GM03348 (cell line): ENCODE measurements at places on chromosomes 2 and 18.

GRCh38 chr2:55743583-55743982 is 49.9 kb upstream of the PNPT1 start:
- DNase-seq, result peak; percentile 74

GRCh38 chr2:240988571-240989271 is 9.7 kb upstream of the SNED1 start:
- DNase-seq, result no peak

DNA sequence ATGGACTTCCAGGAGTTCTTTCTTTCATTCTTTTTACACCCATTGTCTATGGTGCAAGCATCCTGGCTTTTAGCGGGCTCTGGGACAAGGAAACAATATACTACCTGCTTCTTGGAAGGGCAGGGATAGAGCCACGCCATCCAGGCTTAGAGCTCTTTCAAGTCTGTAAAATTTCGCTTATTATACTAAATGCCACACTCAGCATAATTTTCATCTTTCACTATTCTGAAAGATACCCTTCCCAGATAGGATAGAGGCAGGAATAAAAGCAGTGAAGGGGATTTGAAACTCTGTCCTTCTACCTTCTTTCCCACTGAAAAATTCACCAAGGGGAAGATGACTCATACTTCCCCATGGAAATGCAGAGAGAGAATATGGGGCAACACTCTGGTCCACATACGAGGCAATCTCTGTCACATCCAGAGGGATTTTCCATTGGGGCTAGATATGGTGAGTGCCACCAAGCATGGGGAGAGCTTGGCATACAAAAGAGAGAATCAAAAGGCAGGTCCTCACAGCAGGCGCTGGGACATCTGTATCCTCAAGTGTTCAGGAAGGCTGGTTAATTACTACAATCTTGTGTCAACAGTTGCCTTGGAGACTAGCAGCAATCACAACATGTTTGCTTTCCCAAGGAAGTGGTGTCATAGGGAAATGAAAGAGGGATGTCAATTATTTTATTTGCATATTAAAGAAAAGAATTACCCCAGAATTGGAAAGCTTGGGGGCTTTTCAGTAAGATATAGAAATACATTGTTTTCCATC is 127.6 kb downstream of the TDRD15 start:
- DNase-seq, result no peak

DNA sequence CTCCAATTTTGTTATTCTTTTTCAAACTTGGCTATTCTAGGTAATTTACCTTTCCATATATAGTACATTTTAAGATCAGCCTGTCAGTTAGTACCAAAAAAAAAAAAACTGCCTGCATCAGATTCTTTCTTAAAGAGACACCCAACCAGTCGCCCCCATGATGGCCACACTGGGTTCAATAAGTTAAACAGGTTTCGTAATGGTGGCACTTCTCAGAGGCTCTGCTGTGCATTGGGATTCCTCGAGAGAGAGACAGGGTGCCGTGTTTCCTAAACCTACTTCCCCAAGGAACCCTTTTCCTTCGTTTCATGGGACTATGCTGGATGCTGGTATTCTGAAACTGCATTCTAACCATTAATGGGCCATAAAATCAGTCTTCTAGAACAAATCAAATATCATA is 37.4 kb downstream of the MYO7B start:
- DNase-seq, result no peak

GRCh38 chr2:210599476-210599875 is 43.1 kb downstream of the CPS1 start:
- DNase-seq, result no peak

DNA sequence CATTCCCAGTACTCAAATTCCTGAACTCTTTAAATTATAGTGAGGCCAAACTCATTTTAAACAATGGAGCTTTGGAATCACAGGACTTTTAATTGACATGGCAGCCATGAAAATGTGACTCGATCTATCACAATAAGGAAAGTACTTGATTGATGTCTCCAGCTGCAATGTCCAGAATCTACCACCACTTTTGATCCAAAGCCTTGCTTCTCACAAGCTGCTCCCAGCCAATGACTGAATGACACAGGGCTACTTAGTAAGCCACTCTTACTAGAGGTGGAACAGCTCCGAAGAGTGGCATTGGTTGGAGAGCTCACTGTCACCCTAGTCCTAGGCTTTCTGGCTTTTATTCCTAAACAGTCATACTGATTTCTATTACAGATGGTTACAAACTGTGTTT is 270.1 kb downstream of the IRS1 start:
- no peak for DNase-seq

DNA sequence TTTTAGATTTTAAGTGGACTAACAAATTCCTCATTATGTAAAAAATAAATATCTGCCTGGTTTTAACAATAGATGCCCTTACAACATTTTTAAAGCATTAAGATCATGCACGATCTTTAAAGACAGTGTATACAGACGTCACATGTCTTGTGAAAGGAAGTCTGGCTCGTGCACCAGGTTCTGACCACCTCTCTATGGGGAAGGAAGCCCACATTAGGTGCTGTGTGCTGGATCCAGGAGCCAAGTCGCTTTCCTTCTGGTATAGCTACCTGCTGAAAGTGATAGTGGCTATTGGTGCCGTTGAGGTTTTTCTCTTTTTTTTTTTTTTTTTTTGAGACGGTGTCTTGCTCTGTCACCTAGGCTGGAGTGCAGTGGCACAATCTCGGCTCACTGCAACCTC is 116.5 kb downstream of the NCK2 start:
- DNase-seq, result no peak
